ENCODE measurements at places on chromosomes 4 and X.

GRCh38 chr4:17613761-17614415, 553 bp upstream of the MED28 start:
- DNase-seq = no peak

GRCh38 chrX:110428144-110428543, 69.5 kb downstream of the RTL9 start:
- no peak for DNase-seq

DNA sequence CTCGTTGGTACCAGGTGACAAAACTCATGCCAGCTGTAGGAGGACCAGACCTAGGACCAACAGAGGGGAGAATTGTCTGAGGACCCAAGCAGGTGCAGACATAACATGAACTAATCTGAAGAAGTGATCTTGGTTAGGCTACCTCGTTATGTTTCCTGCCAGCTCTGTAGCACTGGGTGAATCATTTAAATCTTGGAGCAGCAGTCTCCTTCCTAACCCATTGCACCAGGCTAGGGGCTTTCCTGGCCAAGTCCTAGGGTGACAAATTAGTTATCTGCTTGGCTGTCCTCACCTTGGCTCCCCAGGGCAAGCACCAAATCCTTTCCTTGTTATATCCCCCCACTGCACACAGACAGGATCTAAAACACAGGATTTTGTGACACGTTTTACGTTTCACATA, 87.8 kb downstream of the WWC2 start:
- DNase-seq = no peak

GRCh38 chr4:53431052-53431451, 53.6 kb downstream of the FIP1L1 start:
- no peak for DNase-seq

- no peak for DNase-seq
These were observed 77.5 kb upstream of the INPP4B start for GRCh38 chr4:142923619-142924018.

DNA sequence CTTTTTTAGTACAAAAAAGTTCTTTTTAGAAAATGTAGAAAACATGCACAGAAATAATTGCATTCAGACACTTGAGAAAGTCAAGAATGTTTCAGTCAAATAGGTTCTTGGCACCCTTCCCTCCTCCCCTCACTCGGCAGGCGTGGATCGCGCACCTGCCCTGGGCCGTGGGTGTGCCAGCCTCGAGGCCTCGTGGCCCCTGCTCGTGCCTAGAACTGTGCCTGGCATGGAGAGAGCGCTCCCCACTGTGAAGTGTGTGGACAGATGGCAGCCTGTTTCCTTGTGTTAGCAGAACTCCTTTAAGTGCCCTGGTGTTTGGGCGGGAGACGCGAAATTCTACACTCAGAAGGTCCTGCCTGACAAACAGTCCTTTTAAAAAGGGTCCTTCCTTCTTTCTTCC, 14.7 kb downstream of the RGS12 start:
- DNase-seq = no peak

GRCh38 chrX:138886769-138887168, 175.3 kb upstream of the FGF13 start:
- DNase-seq = no peak

- DNase-seq = peak; percentile 14
These were observed 29.8 kb upstream of the ARHGAP24 start for GRCh38 chr4:85445050-85445639.

DNA sequence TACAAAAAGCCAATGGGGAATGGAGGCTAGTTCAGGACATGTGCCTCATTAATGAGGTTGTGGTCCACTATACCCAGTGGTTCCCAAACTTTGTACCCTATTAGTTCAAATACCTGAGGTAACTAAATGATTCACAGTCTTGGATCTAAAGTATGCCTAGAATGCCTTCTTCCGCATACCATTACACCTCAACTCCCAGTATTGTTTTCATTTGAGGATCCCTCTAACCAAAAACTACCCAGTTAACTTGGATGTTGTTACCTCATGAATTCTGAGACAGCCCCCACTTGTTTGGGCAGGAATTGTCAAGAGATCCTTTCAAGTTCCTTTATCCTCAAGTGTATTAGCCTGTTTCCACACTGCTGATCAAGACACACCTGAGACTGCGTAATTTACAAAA, 439.2 kb downstream of the PCDH10 start:
- no peak for DNase-seq

GRCh38 chr4:138367942-138368341, 125.8 kb upstream of the SLC7A11 start:
- DNase-seq = no peak

GRCh38 chrX:23981222-23981621, 45.8 kb downstream of the KLHL15 start:
- DNase-seq = no peak

DNA sequence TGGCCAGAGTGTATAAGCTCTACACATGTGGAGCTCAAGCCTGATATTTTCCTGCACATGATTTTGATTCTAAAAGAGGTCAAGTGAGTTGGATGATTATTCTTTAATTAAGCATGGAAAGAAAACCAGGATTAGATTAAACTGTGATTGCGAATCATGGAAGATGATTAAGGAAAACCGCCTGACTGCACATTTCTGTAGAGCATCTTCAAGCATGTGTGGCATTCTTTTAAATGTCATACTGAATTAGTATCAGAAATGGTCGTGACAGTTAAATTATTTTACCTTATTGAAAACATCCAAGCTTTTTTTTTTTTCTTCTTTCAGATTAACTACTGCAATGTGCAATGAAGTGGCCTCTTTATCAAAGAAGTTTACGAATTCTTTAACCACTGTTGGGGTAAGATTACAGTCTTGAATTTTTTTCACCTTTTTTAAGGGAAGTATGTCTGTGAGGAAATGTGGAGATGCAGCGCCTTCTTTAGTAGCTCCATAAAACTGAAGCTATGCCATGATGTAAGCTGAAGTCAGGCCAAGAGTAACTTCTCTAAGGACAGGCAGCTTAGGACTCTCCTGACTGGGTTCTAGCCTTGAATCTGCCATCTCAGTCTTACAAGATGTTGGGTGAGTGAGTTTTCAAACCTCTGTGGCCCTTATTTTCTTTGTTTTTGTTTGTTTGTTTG, 67.9 kb downstream of the FAM114A1 start:
- DNase-seq = no peak

- no peak for DNase-seq
These were observed 10.2 kb upstream of the TMEM156 start for GRCh38 chr4:39042366-39042765.

All from AG04449 (cell line).